ENCODE measurements at places on chromosomes 13 and 19.

DNA sequence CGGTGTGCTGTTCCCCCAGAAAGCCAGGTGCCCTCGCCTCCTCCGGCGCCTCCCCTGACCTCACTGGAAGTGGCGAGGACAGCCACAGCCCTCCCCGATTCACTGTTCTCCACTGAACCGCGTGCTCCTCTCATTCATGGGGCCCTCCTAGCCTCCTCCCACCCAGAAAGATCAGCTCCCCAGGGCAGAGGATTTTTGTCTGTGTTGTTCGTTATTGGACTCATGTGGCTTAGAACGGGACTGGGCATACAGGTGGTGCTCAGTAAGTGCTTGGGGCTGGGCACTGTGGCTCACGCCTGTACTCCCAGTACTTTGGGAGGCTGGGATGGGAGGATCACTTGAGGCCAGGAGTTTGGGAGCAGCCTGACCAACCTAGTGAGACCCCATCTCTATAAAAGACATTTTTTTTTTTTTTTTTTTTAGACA, 3.8 kb downstream of the PRTN3 start:
- no peak for DNase-seq

- DNase-seq = no peak
Observed at GRCh38 chr13:93848247-93848646, 621.6 kb downstream of the GPC6 start.

GRCh38 chr19:43719918-43720317, 4.0 kb downstream of the IRGC start:
- no peak for DNase-seq

DNA sequence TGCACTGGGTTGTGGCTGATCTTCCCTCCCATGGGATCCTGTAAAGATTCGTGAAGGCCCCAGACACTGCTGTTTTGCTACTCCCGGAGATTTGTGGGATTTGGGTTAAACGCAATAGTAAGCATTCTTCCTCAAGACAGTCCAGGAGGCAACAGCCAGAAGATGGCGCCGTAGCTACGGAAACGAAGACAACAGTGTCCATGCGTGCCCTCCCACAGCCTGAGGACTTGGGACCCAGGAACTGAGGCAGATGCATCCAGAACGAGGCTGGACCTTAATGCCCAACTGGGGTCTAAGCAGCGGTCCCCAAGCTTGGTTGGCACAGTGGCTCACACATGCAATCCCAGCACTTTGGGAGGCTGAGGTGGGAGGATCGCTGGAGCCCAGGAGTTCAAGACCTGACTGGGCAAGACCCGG, 57.6 kb upstream of the ZNF507 start:
- peak; percentile 51 for DNase-seq

GRCh38 chr19:23771761-23772674, 13.3 kb upstream of the ZNF681 start:
- DNase-seq = no peak

GRCh38 chr19:47002106-47002766, 17.4 kb upstream of the NPAS1 start:
- no peak for DNase-seq

DNA sequence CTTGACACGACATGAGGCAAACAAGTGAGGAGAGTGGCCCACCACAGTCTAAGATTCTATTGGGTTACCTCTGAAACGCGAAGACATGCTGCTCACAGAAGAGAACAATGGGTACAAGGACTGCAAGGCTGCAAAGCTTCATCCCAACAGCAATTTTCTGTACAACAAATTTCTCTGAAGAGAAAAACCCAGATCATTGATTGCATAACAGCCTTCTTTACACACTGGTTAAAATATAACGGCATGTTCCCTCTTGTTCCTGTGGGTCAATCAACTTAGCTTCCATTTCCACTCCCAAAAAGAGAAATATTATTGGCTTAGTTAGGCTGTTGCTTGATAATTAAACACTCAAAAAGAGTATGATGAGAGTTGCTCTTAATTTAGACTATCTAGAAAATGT, at the start of gene CPB2:
Gene CPB2, minus strand, starts transcription at position 166 of the 400 bp plus-strand sequence. Its CDS starts 24 bp downstream, at position 142.
- DNase-seq = no peak

All from liver (tissue), 10 donors.